ENCODE measurements at places on chromosomes 5 and 9. TPM values are rescaled to one million over a fixed set of nuclear protein-coding genes. Genes with fewer than 3 reads are reported as not detected.

Gene SLC6A7
- not detected for total RNA-seq

Gene IFNA21
- total RNA-seq: not detected

Gene PCDHGB4
- 4.2 TPM for total RNA-seq

Gene FGF1
- 1.8 TPM for total RNA-seq

Gene ADAMTS6
- 2.3 TPM for total RNA-seq

Gene KIF4B
- 0.17 TPM for total RNA-seq

Gene SLC6A18
- not detected for total RNA-seq

Gene SCGB3A2
- 186 TPM for total RNA-seq

Gene ADRA1B
- 7.1 TPM for total RNA-seq

Gene FOXE1
- total RNA-seq: not detected

Gene OLFML2A
- total RNA-seq: 39.5 TPM

GRCh38 chr5:125499636-125500332 lies 753.3 kb upstream of the ZNF608 start:
- no peaks in the 10 kb centered on the region for H3K27me3 ChIP-seq
- no peak overlapping the region for H3K4me3 ChIP-seq
- no peaks in the 10 kb centered on the region for H3K4me1 ChIP-seq

GRCh38 chr9:6132650-6133049 lies 83.0 kb upstream of the IL33 start:
- H3K4me1 ChIP-seq: no peaks in the 10 kb centered on the region
- no peaks in the 10 kb centered on the region for H3K36me3 ChIP-seq
- no peak overlapping the region for H3K4me3 ChIP-seq
- no peak for DNase-seq
- H3K27ac ChIP-seq: no peak overlapping the region
- no peaks in the 10 kb centered on the region for H3K27me3 ChIP-seq

DNA sequence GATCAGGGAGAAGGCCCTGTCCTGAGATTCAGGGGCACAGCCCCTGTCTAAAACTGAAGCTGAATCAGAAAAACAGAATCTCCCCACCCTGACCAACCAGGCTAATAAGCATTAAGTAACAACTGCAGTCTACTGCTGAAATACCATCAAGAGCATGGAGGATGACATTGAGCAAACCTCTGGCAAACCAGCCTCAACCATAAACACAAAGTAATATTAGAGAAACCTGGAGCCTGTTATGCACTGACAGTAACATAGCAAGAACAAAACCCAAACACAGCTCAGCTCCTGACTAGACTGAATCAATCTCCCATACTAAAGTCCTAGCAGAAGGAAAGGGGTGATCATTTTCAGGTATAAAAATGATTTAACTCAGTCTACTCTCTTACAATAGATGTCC lies 24.8 kb upstream of the CCL21 start:
- H3K4me3 ChIP-seq: no peak overlapping the region
- peaks cover 5% of the 10 kb centered on the region for H3K27me3 ChIP-seq
- H3K4me1 ChIP-seq: no peaks in the 10 kb centered on the region
- no peaks in the 10 kb centered on the region for H3K36me3 ChIP-seq
- no peak for DNase-seq

DNA sequence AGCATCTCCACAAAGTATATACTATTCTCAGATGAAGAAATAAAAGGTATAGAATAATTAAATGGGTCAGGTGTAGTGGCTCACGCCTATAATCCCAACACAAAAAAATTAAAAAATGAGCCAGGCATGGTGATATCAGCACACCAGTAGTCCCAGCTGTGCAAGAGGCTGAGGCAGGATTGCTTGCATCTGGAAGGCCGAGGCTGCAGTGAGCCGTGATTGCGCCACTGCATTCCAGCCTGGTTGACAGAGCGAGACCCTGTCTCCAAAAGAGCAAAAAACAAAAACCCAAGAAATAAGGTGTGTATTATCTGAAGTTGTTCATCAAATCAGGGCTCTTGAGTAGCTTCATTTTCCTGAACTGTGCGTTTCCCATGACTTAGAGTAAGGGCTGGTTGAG lies 83.2 kb upstream of the MYO10 start:
- no peak overlapping the region for H3K4me3 ChIP-seq
- no peaks in the 10 kb centered on the region for H3K36me3 ChIP-seq
- H3K27ac ChIP-seq: peak overlapping the region; percentile 36

- no peak overlapping the region for H3K4me3 ChIP-seq
- no peaks in the 10 kb centered on the region for H3K27me3 ChIP-seq
- no peaks in the 10 kb centered on the region for H3K36me3 ChIP-seq
- DNase-seq: no peak
These were observed 396.3 kb downstream of the KDM4C start for GRCh38 chr9:7154003-7154619.

DNA sequence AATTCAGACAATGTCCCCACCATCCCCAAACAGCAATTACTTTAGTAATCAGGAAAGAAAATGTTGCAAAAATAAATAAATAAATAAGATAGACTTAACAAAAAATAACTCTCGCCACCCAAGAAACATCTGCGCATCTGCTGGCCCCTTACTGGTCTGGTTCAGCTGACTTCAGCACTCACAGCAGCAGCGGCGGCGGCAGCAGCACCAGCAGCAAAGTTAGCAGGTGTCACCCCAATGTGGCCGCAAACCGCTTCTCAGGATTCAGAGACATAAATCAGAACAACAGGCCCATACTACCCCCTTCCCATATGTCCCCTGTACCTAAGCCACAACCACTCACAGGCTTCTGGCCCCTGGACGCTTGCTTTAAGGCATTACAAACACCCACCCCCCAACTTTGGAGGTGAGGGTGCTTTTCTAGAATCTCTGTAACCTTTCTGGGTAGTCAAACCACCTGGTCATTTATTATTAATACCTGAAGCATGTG lies 593.0 kb downstream of the BNC2 start:
- no peak for DNase-seq
- no peak overlapping the region for H3K4me3 ChIP-seq
- no peaks in the 10 kb centered on the region for H3K27me3 ChIP-seq
- H3K27ac ChIP-seq: no peak overlapping the region

- no peaks in the 10 kb centered on the region for H3K27me3 ChIP-seq
- no peak for DNase-seq
- peaks cover 20% of the 10 kb centered on the region for H3K36me3 ChIP-seq
- no peak overlapping the region for H3K27ac ChIP-seq
These were observed 43.8 kb downstream of the HABP4 start for GRCh38 chr9:96493757-96494156.

DNA sequence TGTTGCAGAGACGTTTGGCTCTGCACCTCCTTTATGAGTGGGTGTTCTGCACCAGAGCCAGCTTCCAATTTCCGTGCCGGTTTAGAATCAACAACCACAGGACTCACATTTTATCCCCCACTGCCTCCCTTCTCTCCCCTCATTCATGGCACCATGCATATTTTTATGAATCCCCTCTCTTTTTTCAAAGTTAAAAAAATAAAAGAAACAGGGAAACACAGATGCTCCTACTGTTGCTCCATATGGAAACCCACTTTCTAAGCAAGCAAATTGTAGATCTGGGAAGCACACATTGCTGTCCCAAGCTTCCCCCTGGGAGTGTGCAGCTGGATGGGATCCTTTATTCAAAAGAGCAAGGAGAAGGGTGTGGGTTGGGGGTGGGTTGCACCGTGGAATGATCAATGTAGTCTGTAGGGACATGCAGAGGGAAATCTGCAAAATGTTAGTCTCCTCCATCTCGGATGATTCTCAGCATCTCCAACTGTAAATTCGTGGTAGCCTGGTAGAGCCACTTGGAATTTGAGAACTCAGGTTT lies 410.0 kb upstream of the ADAMTSL1 start:
- no peak overlapping the region for H3K4me3 ChIP-seq
- H3K4me1 ChIP-seq: no peaks in the 10 kb centered on the region
- H3K27me3 ChIP-seq: no peaks in the 10 kb centered on the region
- no peaks in the 10 kb centered on the region for H3K36me3 ChIP-seq

GRCh38 chr9:104927216-104927911 lies 591 bp downstream of the ABCA1 start:
- no peaks in the 10 kb centered on the region for H3K27me3 ChIP-seq
- H3K36me3 ChIP-seq: no peaks in the 10 kb centered on the region
- peaks cover 25% of the 10 kb centered on the region for H3K4me1 ChIP-seq
- DNase-seq: peak; percentile 67
- peak overlapping the region; percentile 87 for H3K27ac ChIP-seq
- H3K4me3 ChIP-seq: peak overlapping the region; percentile 90

DNA sequence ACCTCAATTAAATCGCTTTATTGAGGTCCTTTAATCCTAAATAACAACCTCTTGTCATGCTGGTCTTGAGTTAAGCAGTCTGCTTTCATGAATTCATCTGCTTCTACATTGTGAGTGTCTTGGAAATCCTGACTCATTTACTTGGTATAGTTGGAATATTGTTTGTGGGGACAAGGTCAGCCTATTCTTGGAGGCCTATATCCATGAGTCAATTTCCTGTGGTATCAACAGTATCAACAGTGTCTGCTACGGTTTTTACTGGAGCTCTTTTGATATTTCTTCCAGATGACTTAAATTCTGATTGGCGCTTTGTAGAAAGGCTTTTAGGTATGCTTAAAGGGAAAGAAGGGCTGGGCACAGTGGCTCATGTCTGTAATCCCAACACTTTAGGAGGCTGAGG lies 71.2 kb upstream of the PARP8 start:
- H3K36me3 ChIP-seq: no peaks in the 10 kb centered on the region
- no peaks in the 10 kb centered on the region for H3K4me1 ChIP-seq
- H3K27me3 ChIP-seq: no peaks in the 10 kb centered on the region
- H3K4me3 ChIP-seq: no peak overlapping the region
- DNase-seq: no peak

DNA sequence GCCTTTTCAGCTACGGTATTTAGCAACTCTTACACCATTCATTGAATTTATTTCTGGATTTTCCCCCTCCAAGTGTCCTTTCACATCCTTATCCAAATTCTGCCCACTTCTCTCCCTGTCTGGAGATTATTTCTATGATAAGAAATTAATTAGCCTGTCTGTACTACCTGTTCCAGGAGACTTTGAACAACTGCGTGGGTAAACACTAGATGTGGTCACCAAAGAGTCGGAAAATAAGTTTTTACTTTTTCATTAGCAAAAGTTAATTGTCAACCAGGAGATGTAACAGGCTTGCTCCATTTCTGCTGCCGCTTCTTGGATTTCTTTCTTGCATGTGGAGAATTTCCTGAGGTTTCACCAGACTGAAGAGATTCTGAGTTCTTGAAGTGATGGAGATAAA lies 14.0 kb downstream of the SLC1A1 start:
- no peaks in the 10 kb centered on the region for H3K36me3 ChIP-seq
- no peaks in the 10 kb centered on the region for H3K27me3 ChIP-seq
- H3K27ac ChIP-seq: no peak overlapping the region
- no peak overlapping the region for H3K4me3 ChIP-seq
- DNase-seq: no peak

DNA sequence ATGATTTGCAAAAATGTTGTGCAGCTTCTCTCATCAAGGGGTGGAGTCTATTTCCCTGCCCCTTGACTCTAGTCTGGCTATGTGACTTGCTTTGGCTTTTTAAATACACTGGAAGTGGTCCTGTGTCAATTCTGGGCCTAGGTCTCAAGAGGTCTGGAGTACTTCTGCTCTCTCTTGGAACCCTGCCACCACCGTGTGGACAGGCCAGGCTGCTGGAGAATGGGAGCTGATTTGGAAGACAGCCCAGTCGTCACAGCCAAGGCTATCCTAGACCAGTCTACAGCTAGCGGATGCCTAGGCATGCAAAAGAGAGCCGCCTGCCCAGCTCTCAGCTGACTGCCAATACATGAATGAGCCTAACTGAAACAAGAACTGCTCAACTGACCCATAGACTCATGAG lies 56.7 kb upstream of the CLINT1 start:
- DNase-seq: peak; percentile 90
- peaks cover 43% of the 10 kb centered on the region for H3K4me1 ChIP-seq
- H3K36me3 ChIP-seq: no peaks in the 10 kb centered on the region
- H3K4me3 ChIP-seq: no peak overlapping the region

GRCh38 chr9:83012922-83013838 lies 49.8 kb downstream of the RASEF start:
- no peak overlapping the region for H3K4me3 ChIP-seq
- no peak overlapping the region for H3K27ac ChIP-seq
- H3K27me3 ChIP-seq: no peaks in the 10 kb centered on the region
- no peaks in the 10 kb centered on the region for H3K36me3 ChIP-seq

GRCh38 chr5:10712574-10713366 lies 48.3 kb downstream of the DAP start:
- no peak overlapping the region for H3K27ac ChIP-seq
- H3K4me3 ChIP-seq: no peak overlapping the region
- H3K27me3 ChIP-seq: no peaks in the 10 kb centered on the region
- H3K4me1 ChIP-seq: no peaks in the 10 kb centered on the region

GRCh38 chr5:107889387-107889786 lies 218.7 kb upstream of the EFNA5 start:
- DNase-seq: no peak
- H3K27ac ChIP-seq: no peak overlapping the region
- H3K36me3 ChIP-seq: no peaks in the 10 kb centered on the region
- H3K4me1 ChIP-seq: no peaks in the 10 kb centered on the region
- no peaks in the 10 kb centered on the region for H3K27me3 ChIP-seq
- no peak overlapping the region for H3K4me3 ChIP-seq

DNA sequence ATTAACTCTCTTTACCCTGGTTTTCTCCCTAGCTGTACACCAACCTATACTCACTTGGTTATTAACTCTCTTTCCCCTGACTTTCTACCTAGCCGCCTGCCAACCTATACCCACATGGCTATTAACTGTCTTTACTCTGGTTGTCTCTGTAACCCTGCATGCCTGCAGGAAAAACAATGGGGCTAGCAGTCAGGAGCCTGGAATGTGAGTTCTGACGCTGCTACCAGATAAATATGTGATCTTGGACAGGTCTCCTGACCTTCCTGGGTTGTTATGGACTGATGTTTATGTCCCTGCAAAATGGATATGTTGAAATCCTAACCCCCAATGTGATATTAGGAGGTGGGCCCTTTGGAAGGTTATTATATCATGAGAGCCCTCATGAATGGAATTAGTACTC lies 119.2 kb downstream of the SMARCA2 start:
- peaks cover 20% of the 10 kb centered on the region for H3K36me3 ChIP-seq
- DNase-seq: no peak
- peaks cover 11% of the 10 kb centered on the region for H3K4me1 ChIP-seq

GRCh38 chr9:109518621-109519335 lies 20.7 kb upstream of the PTPN3 start:
- H3K36me3 ChIP-seq: no peaks in the 10 kb centered on the region
- no peak overlapping the region for H3K27ac ChIP-seq
- no peaks in the 10 kb centered on the region for H3K27me3 ChIP-seq
- H3K4me3 ChIP-seq: no peak overlapping the region
- no peaks in the 10 kb centered on the region for H3K4me1 ChIP-seq
- DNase-seq: no peak

DNA sequence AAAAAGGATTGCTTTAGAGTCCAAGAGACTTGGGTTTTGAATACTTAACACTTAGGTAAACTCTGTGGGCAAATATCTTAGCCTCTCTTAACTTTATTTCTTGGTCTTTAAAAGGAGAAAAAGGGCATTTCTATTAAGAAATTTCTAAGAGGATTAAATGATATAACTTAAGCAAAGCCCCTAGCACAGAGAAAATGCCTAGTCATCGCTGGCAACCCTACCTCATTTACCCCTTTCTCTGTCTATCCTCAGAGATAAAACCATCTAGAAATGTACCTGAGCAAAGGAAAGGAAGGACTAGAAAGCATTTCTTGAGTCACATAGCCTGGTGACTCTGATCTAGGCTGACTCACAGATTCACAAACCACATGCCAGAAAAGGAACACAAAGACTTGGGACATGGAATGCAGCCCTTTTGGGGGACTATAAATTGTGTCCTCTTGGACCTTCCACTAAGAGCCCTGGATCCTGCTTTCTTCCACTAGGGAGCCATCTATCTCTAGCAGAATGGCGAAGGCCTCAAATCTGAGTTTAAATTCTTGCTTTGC lies 120.6 kb downstream of the FOXD1 start:
- no peaks in the 10 kb centered on the region for H3K4me1 ChIP-seq
- no peak for DNase-seq
- H3K36me3 ChIP-seq: no peaks in the 10 kb centered on the region
- no peak overlapping the region for H3K27ac ChIP-seq
- H3K27me3 ChIP-seq: peaks cover 8% of the 10 kb centered on the region

Data from upper lobe of right lung (tissue), 1 donor.